ENCODE measurements at places on chromosomes 12 and 14. TPM values are rescaled to one million over a fixed set of nuclear protein-coding genes. Genes with fewer than 3 reads are reported as not detected.

DNA sequence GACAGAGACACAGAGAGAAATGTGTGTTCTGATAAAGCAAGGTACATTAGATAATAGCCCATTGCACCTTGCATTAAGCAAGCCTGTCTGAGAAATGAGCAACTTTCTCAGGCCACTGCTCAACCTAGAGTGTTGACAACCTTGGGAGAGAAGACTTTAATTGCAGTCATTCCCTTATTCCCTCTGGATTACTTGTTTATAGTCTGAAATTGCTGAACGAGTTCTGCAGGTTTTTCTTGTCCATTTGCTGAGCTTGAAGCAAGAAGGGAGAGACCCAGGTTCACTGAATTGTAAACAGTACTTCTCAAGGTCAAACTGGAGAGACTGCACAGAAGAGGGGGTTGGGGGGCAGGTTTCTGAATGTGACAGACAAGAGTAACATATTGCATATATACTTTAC is 159.4 kb upstream of the PLEKHG7 start:
- peak; percentile 79 for DNase-seq
- H3K27me3 ChIP-seq = no peaks in the 10 kb centered on the region
- H3K27ac ChIP-seq = no peak overlapping the region
- H3K36me3 ChIP-seq = no peaks in the 10 kb centered on the region

- H3K4me3 ChIP-seq = peak overlapping the region; percentile 55
- no peaks in the 10 kb centered on the region for H3K36me3 ChIP-seq
- peak; percentile 61 for DNase-seq
- peaks cover 30% of the 10 kb centered on the region for H3K4me1 ChIP-seq
Measured at GRCh38 chr12:124608450-124608870, 41.0 kb upstream of the NCOR2 start.

DNA sequence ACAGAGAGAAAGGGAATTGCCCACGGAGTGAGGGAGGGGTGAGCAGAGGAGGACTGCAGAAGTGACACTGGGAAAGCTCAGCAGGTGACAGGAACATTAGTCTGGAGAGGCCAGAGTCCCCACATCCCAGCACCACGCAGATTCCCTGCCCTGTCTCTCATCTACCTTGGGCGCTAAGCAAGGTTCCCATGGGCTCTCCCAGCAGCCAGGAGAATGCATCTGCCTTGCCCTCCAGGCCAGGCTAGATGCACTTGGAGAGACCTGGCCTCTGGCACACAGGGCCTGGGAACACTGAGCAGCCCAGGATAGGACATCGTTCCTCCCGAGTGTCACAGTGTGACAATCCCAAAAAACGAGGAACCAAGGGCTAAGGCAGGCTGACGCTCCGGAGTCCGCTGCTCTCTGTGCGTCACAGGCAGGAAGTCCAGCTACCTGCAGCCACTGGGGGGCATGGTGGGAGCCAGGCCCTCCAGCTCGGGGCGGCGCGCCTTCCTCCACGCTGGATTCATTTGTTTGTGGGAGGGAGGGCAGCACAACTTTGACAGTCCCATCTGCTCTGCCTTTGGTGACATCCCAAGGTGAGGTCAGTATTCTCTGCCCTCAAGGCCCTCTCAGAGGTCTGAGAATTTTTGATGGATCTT is 5.4 kb upstream of the NGB start:
- H3K27ac ChIP-seq = no peak overlapping the region
- DNase-seq = no peak
- H3K4me1 ChIP-seq = no peaks in the 10 kb centered on the region
- H3K36me3 ChIP-seq = peaks cover 28% of the 10 kb centered on the region
- no peak overlapping the region for H3K4me3 ChIP-seq
- H3K27me3 ChIP-seq = no peaks in the 10 kb centered on the region

GRCh38 chr12:38328306-38328895 is 11.8 kb downstream of the ALG10B start:
- H3K27me3 ChIP-seq = no peaks in the 10 kb centered on the region
- peak; percentile 70 for DNase-seq
- H3K27ac ChIP-seq = no peak overlapping the region
- no peaks in the 10 kb centered on the region for H3K36me3 ChIP-seq
- H3K4me1 ChIP-seq = 0 out of 2 replicates have a peak, but pooled peaks cover 3% of the 10 kb centered on the region
- no peak overlapping the region for H3K4me3 ChIP-seq

- H3K4me3 ChIP-seq = no peak overlapping the region
- H3K27me3 ChIP-seq = no peaks in the 10 kb centered on the region
- no peak overlapping the region for H3K27ac ChIP-seq
Measured at GRCh38 chr12:70788774-70789173, 131.8 kb downstream of the PTPRR start.

DNA sequence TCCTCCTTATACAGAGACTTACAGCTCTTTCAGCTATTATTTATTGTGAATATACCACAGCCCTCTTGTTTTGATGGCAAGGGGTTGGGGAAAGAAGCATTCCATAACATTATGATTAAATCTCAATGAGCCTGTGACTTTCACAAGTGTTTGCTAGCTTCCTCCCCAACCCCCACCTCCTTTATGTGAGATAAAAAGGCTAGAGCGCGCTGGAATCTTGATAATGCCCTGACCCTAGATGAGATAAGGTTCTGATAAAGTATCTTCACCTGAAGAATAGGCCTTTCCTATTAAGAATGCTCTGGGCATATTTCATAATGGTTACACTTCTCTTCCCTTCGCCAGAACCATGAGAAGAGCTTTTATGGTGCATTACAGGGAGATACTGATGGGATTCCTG is 236.8 kb downstream of the CCDC91 start:
- no peaks in the 10 kb centered on the region for H3K4me1 ChIP-seq
- no peak for DNase-seq
- H3K27ac ChIP-seq = no peak overlapping the region
- no peaks in the 10 kb centered on the region for H3K27me3 ChIP-seq
- H3K4me3 ChIP-seq = no peak overlapping the region
- H3K36me3 ChIP-seq = no peaks in the 10 kb centered on the region

DNA sequence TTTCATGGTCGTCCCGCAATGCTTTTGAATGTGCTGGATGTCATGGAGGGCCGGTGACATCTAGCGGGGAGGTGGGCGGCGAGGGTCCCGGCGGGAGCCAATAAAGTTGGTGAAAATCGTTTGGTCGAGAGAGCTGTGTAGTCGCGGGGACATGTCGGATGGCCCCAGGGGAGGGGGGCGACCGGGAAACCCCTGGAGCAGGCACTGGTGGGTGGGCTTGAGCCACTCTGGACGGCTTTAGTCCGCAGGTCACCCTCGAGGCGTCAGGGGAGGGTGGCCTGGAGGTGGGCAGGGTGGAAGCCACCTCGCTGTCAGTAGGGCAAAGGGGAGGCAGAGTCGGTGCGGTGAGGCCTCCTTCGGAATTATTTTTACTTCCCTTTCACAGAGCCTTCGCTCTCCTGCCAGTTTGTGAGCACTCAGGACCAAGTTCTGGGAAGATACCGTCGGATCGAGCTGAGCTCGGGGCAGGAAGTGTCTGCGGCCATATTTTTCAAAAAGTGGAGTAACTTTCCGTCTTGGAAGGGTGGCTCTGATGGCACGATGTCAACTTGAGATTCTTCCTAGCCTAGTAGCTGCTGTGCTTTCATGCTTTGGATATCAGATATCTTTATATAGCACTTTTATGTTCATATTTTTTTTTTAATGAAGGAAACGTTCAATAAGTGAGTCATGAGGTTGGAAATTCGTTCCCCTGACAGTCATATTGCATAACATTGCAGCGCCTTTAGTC is 28.2 kb downstream of the WBP11 start:
- peak; percentile 37 for DNase-seq
- peak overlapping the region; percentile 49 for H3K27ac ChIP-seq
- H3K4me1 ChIP-seq = peaks cover 37% of the 10 kb centered on the region
- H3K36me3 ChIP-seq = no peaks in the 10 kb centered on the region

GRCh38 chr12:40559865-40560264 is 132.4 kb upstream of the CNTN1 start:
- no peaks in the 10 kb centered on the region for H3K36me3 ChIP-seq
- H3K4me3 ChIP-seq = no peak overlapping the region
- no peak overlapping the region for H3K27ac ChIP-seq
- DNase-seq = no peak

DNA sequence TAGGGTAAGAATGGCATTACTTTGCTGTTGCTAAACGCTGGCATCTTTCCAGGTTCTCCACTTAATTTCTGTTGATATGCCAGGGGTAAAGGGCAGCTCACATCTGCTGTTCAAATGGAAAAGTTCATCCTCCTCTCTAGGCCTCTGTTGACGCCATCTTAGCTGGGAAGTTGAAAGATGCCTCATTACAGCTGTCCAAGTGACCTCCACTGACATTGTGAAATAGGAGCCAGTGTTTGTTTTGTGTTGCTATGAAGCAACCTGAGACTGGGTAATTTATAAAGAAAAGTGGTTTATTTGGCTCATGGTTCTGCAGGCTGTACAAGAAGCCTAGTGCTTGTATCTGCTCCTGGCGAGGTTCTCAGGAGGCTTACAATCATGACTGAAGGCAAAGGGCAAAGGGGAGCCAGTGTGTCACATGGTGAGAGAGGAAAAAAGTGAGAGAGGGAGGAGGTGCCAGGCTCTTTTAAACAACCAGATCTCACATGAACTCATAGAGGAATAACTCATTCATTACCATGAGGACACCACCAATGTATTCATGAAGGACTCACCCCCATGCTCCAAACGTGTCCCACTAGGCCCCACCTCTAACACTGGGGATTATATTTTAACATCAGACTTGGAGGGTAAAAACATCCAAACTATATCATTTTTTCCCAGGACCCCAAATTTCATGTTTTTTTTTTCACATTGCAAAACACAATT is 3.2 kb upstream of the ADAM21 start:
- H3K4me1 ChIP-seq = no peaks in the 10 kb centered on the region
- H3K36me3 ChIP-seq = no peaks in the 10 kb centered on the region
- no peak overlapping the region for H3K27ac ChIP-seq
- peaks cover 20% of the 10 kb centered on the region for H3K27me3 ChIP-seq
- no peak overlapping the region for H3K4me3 ChIP-seq
- DNase-seq = peak; percentile 30

DNA sequence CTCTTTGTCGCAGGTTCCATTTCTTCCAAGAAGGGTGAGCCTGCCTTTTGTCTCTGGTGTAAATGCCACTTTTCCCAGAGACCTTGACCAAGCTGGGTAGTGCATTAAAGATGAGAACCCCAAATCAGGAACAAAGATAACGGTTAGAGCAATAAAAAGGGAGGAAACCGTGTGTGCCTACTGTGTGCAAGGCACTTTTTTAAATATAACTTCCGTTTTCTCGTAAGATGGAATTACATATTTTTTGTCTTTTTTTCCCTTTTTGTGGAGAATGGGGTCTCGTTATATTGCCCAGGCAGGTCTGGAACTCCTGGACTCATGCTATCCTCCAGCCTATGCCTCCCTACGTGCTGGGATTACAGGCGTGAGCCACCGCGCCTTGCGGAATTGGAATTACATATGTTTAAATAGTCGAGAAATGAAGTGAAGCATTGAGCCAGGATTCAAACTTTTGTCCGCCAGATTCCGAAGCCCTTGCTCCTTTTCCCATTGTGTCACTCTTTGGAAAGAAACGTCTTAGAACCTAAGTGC is 506 bp upstream of the NABP2 start:
- no peaks in the 10 kb centered on the region for H3K36me3 ChIP-seq
- H3K27me3 ChIP-seq = no peaks in the 10 kb centered on the region
- peak overlapping the region; percentile 88 for H3K4me3 ChIP-seq
- peaks cover 22% of the 10 kb centered on the region for H3K4me1 ChIP-seq
- H3K27ac ChIP-seq = peak overlapping the region; percentile 21

GRCh38 chr14:101634850-101635748 is 73.8 kb downstream of the DIO3 start:
- DNase-seq = no peak
- no peaks in the 10 kb centered on the region for H3K4me1 ChIP-seq
- H3K27me3 ChIP-seq = peaks cover 11% of the 10 kb centered on the region

GRCh38 chr12:49783917-49784676 is 42.7 kb downstream of the TMBIM6 start:
- no peak overlapping the region for H3K4me3 ChIP-seq
- H3K27me3 ChIP-seq = no peaks in the 10 kb centered on the region
- DNase-seq = no peak
- H3K4me1 ChIP-seq = peaks cover 7% of the 10 kb centered on the region
- H3K36me3 ChIP-seq = no peaks in the 10 kb centered on the region
- no peak overlapping the region for H3K27ac ChIP-seq

GRCh38 chr12:51683763-51684357 is 92.8 kb downstream of the SCN8A start:
- H3K36me3 ChIP-seq = no peaks in the 10 kb centered on the region
- DNase-seq = peak; percentile 93
- no peaks in the 10 kb centered on the region for H3K27me3 ChIP-seq

DNA sequence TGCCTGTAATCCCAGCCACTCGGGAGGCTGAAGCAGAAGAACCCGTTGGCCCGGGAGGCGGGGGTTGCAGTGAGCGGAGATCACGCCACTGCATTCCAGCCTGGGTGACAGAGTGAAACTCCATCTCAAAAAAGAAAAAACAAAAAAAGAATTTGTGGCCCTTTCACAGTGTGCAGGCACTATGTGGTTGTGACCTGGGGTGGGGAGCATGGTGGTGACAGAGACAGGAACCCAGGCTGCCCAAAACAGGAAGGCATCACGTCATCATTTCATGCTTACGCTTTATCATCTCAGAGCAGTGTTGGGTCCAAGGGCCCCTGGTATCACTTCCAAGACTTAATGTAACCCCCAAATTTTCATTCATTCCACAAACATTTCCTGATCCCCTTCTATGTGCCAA is 175.7 kb upstream of the GSC start:
- H3K27ac ChIP-seq = no peak overlapping the region
- peaks cover 5% of the 10 kb centered on the region for H3K27me3 ChIP-seq
- H3K4me3 ChIP-seq = no peak overlapping the region
- no peaks in the 10 kb centered on the region for H3K36me3 ChIP-seq

GRCh38 chr14:54854181-54854580 is 48.4 kb downstream of the GCH1 start:
- no peaks in the 10 kb centered on the region for H3K36me3 ChIP-seq
- no peak for DNase-seq
- no peaks in the 10 kb centered on the region for H3K4me1 ChIP-seq
- no peaks in the 10 kb centered on the region for H3K27me3 ChIP-seq
- H3K27ac ChIP-seq = no peak overlapping the region

GRCh38 chr12:128852885-128853599 is at the start of gene GLT1D1:
TSS of gene GLT1D1 (plus strand) at chr12:128853478. CDS start at chr12:128853582, 104 bp downstream.
- no peaks in the 10 kb centered on the region for H3K36me3 ChIP-seq
- H3K4me3 ChIP-seq = no peak within 1 kb of the TSS
- no peaks in the 10 kb centered on the region for H3K4me1 ChIP-seq
- H3K27ac ChIP-seq = no peak within 1 kb of the TSS

GRCh38 chr12:132391326-132392041 is 62.1 kb upstream of the GALNT9 start:
- H3K4me1 ChIP-seq = peaks cover 11% of the 10 kb centered on the region
- H3K4me3 ChIP-seq = no peak overlapping the region
- H3K27me3 ChIP-seq = peaks cover 52% of the 10 kb centered on the region
- no peak overlapping the region for H3K27ac ChIP-seq
- no peak for DNase-seq

GRCh38 chr12:11067514-11067913 is 5.4 kb upstream of the TAS2R46 start:
- no peak overlapping the region for H3K27ac ChIP-seq
- no peaks in the 10 kb centered on the region for H3K27me3 ChIP-seq
- H3K36me3 ChIP-seq = no peaks in the 10 kb centered on the region
- H3K4me1 ChIP-seq = no peaks in the 10 kb centered on the region
- DNase-seq = no peak

The RNASE2 gene
- not detected for total RNA-seq

The RBP5 gene
- not detected for total RNA-seq

The NANOG gene
- not detected for total RNA-seq

The SLC39A5 gene
- not detected for total RNA-seq

The PTCSC3 gene
- not detected for total RNA-seq

The TEP1 gene
- total RNA-seq = 8.9 TPM

The ANKRD33 gene
- not detected for total RNA-seq

The AQP2 gene
- total RNA-seq = not detected

The CLEC4A gene
- total RNA-seq = not detected

The ADAM21 gene
- total RNA-seq = 0.80 TPM

The ACOT2 gene
- 39.0 TPM for total RNA-seq
